ENCODE measurements at places on chromosomes 7 and 10. TPM values are rescaled to one million over a fixed set of nuclear protein-coding genes. Genes with fewer than 3 reads are reported as not detected.

DNA sequence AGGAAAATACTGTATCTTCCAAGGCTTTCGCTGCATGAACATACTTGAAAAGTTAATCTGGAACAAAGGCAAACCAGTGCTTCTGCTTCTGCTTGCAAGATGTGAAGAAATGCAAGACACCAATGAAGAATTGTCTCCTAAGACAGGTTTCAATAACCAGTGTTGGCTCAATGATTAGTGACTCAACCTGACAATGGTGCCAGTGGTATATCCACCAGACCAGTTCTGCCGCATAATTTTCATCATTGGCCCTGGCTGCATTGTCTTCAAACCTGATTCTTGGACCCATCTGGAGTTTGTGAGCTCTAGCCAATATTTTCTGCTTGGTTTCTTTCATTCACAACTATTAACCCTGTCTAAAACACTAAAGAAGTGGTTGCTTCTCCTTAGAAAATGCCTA, 13.6 kb upstream of the STAMBPL1 start:
- H3K36me3 ChIP-seq: no peaks in the 10 kb centered on the region
- no peak overlapping the region for H3K27ac ChIP-seq
- DNase-seq: no peak
- no peaks in the 10 kb centered on the region for H3K27me3 ChIP-seq
- peaks cover 5% of the 10 kb centered on the region for H3K4me1 ChIP-seq

- H3K4me3 ChIP-seq: no peak overlapping the region
- no peaks in the 10 kb centered on the region for H3K36me3 ChIP-seq
- no peaks in the 10 kb centered on the region for H3K27me3 ChIP-seq
- DNase-seq: peak; percentile 37
These were observed 123.1 kb downstream of the NRBF2 start for GRCh38 chr10:63256009-63256773.

DNA sequence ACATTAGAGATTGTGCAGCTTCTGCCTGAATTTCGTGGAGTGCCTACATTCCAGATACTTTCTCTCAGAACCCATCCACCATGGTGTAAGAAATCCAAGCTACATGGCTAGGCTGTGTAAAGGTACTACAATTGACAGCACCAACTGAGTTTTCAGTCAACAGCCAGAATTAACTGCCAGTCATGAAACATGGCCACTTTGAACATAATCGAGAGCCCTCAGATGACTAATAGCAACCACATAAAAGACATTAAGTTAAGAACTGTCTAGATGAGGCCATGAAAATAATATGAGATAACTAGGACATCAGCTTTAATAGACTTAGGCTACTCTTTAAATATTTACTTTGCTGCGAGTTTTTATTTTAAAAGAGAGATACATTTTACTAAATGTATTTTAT, 1106.8 kb upstream of the LRRTM3 start:
- H3K27me3 ChIP-seq: no peaks in the 10 kb centered on the region
- H3K4me3 ChIP-seq: no peak overlapping the region
- DNase-seq: no peak
- H3K27ac ChIP-seq: no peak overlapping the region

GRCh38 chr7:42734568-42734967, 177.3 kb downstream of the C7orf25 start:
- H3K4me1 ChIP-seq: no peaks in the 10 kb centered on the region
- H3K36me3 ChIP-seq: no peaks in the 10 kb centered on the region
- H3K27me3 ChIP-seq: no peaks in the 10 kb centered on the region
- DNase-seq: no peak

DNA sequence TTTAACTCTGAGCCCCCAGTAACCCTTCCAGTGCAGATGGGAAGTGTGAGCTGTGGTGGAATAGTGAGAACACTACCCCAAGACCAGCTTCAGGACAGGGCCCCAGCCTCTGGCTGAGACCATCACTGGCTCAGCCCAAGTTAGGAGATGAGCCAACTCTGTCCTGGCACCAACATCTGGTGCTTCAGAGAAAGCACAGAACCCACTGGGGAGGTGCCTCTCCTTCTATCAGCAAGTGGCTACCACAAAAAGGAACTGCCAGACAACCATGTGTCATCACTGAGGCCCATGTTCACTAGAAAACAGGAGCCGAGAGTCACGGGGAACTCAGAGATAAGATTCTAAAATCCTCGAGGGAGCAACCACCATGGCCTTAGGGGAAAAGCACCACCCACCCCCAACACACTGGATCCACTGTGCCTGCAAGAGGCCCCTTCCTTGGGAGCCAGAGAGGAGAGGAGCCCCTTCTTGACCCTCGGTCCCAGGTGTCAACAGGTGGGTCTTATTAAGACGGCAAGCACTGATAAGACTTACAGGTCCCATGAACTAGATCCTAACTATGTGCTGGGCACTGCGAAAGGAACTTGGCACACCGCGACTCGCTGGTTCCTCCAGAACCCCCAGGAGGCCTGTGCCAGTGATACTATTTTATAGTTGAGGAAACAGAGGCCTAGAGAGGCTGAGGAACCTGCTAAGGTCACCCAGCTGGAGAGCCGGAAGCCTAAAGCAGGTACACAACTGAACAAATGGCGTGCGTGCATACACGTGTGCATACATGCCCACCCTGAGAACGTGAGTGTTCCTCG, 102.7 kb downstream of the FAM53B start:
- H3K27me3 ChIP-seq: no peaks in the 10 kb centered on the region
- peaks cover 49% of the 10 kb centered on the region for H3K4me1 ChIP-seq
- no peak overlapping the region for H3K4me3 ChIP-seq
- peak overlapping the region; percentile 32 for H3K27ac ChIP-seq

DNA sequence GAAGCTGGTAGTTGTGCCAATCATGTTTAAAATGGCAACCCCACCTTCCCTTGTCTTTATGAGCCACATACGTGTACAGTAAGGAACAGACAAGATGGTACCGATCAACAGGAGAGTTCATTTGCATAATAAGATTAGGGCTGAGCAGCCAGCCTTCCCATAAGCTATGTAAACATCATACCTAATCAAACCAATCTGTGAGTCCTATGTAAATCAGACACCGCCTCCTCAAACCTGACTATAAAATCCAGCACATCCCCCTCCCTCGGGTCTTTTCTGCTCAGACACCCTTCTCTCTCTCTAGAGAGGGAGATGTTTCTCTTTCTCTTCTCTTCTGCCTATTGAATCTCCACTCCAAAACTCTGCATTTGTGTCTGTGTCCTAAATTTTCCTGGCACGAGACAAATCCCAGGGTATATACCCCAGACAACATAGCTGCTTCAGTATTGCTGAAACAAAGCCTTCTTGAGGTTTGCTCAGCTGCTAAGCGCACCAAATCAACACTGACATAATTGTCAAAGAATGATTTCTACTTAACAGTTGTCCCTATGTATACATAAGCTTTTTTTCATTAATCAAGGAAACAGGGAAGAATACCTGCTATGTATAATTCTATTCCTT, 279.2 kb downstream of the THSD7A start:
- H3K4me3 ChIP-seq: no peak overlapping the region
- H3K36me3 ChIP-seq: no peaks in the 10 kb centered on the region
- H3K4me1 ChIP-seq: no peaks in the 10 kb centered on the region
- H3K27me3 ChIP-seq: no peaks in the 10 kb centered on the region

DNA sequence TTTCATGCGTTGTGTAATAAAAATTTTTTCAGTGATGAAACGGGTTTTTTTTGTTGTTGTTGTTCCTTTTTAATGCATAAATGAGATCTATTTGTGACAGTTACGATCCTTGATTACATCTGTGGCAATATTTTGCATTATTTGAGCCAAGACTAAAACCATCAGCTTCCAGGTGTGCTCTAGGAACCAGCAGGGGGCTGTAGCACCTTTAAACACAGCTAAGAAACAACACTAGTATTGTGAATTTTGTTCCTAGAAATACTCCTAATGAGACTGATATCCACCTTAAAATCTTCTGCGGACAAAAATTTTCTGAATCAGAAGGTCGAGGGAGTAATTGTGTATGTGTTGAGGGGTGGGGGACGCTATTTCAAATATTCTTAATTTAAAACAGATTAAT, 52.6 kb downstream of the FGFBP3 start:
- peaks cover 100% of the 10 kb centered on the region for H3K36me3 ChIP-seq
- no peak overlapping the region for H3K27ac ChIP-seq
- H3K4me1 ChIP-seq: no peaks in the 10 kb centered on the region

DNA sequence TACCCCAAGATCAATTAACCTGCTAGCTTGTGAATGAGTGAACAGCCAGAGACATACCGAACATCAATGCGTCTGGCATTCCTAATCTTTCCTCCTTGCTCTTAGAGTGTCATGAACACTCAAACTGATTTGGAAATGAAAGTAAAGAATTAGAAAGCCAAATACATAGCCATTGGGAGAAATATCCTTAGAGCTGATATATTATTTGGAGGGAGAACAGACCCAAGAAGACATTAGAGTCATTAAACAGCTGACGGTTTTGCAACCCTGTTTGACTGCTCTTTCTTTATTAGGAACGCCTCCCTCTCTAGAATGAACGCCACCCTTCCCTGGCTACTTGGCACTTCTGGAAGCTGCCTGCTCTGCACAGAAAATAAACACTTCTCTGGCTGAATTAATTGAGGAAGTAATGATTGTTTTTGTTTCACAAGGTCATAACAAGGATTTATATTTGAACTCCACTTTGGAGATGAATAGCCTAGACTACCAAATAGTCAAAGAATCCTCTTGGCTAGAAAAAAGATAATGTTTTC, 42.8 kb downstream of the CTTNBP2 start:
- no peak overlapping the region for H3K27ac ChIP-seq
- peaks cover 26% of the 10 kb centered on the region for H3K4me1 ChIP-seq
- H3K36me3 ChIP-seq: no peaks in the 10 kb centered on the region
- no peak overlapping the region for H3K4me3 ChIP-seq
- H3K27me3 ChIP-seq: no peaks in the 10 kb centered on the region
- no peak for DNase-seq

- H3K4me3 ChIP-seq: no peak overlapping the region
- no peaks in the 10 kb centered on the region for H3K36me3 ChIP-seq
- DNase-seq: no peak
- no peaks in the 10 kb centered on the region for H3K27me3 ChIP-seq
- no peaks in the 10 kb centered on the region for H3K4me1 ChIP-seq
These were observed 1187.9 kb downstream of the REEP3 start for GRCh38 chr10:64708884-64709681.

DNA sequence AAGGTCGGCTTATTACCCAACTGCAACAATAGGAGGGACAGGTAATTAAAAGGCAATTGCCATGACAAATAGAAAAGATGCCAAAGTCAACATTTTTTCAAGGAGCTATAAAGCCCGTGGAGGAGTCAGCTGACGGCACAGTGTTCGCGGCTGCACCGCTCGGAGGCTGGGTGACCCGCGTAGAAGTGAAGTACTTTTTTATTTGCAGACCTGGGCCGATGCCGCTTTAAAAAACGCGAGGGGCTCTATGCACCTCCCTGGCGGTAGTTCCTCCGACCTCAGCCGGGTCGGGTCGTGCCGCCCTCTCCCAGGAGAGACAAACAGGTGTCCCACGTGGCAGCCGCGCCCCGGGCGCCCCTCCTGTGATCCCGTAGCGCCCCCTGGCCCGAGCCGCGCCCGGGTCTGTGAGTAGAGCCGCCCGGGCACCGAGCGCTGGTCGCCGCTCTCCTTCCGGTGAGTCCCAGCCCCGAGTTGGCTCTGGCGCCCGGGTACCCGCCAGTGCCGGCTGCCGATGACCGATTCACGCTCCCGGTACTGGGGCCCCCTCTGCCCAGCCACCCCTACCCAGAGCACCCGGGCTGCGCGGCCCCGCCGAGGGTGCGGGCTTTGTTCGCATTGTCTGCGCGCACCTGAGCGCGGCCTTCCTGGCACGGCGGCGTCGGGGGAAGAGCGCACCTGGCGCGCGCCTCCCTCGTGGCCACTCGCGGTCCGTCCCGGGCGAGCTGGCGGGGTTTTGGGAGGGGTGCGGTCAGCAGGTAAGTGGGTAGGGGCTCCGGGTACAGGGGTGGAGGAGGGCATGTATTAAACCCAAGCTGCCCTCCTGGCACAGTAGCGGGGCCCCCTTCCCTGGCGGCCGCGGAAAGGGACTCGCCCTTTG, at the start of gene VWA2:
Gene VWA2, plus strand, starts transcription at position 138 of the 877 bp plus-strand sequence. CDS start 9,460 bp downstream, outside the sequence.
- H3K36me3 ChIP-seq: no peaks in the 10 kb centered on the region
- DNase-seq: peak; percentile 76
- H3K27me3 ChIP-seq: peaks cover 5% of the 10 kb centered on the region

DNA sequence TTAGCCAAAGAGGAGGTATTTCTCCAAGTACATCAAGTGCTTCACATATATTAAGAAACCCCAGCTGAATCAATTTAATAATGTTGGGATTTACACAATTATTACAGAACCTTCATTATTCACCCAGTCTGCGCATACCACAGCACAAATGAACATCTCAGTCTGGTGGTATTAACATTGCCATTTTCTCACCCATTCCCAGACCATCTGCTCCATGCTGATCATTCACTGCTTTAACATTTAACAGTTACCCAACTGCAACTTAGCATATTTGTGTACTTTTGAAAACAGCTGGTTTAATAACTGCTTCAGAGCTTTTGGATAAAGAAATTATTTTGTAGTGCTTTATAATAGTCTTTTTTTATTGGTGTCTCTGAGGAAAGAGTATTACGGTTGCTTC, 1072.1 kb downstream of the NXPH1 start:
- H3K27ac ChIP-seq: no peak overlapping the region
- H3K36me3 ChIP-seq: no peaks in the 10 kb centered on the region
- no peaks in the 10 kb centered on the region for H3K27me3 ChIP-seq
- no peak for DNase-seq

- H3K4me3 ChIP-seq: no peak overlapping the region
- peak overlapping the region; percentile 76 for H3K27ac ChIP-seq
- DNase-seq: no peak
- H3K27me3 ChIP-seq: no peaks in the 10 kb centered on the region
- H3K36me3 ChIP-seq: no peaks in the 10 kb centered on the region
These were observed 108.9 kb downstream of the NKX6-2 start for GRCh38 chr10:132677096-132677472.

GRCh38 chr10:32923849-32924248, 34.2 kb downstream of the ITGB1 start:
- peaks cover 51% of the 10 kb centered on the region for H3K36me3 ChIP-seq
- no peaks in the 10 kb centered on the region for H3K27me3 ChIP-seq
- H3K4me3 ChIP-seq: no peak overlapping the region
- no peak overlapping the region for H3K27ac ChIP-seq

DNA sequence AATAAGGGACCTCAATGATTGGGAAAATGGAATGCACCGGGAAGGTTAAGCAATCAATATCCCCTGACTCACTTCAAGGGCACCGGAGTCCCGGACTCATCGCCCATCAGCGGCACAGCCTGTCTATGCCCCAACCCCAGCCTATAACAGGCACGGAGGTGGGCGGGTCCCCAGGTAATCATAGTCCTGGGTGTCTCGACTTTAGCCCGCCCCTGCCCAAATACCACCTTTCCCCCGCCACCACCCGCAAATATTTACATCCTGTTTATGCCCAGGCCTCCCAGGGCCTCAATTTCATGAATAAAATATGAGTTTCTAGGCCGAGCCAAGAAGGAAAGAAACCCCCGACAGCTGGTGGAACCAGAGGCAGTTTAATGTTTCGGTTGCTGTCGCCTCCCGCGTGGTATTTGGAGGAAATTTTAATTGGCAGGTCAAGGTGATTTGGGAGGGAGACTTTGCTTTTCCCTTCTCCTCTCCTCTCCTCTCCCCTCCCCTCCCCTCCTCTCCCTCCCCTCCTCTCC, 15.6 kb upstream of the RFC2 start:
- no peaks in the 10 kb centered on the region for H3K36me3 ChIP-seq
- DNase-seq: peak; percentile 65
- peaks cover 44% of the 10 kb centered on the region for H3K4me1 ChIP-seq
- H3K27ac ChIP-seq: peak overlapping the region; percentile 55
- peak overlapping the region; percentile 49 for H3K4me3 ChIP-seq

- DNase-seq: no peak
- no peaks in the 10 kb centered on the region for H3K36me3 ChIP-seq
- H3K4me1 ChIP-seq: no peaks in the 10 kb centered on the region
- H3K27me3 ChIP-seq: no peaks in the 10 kb centered on the region
These were observed 101.9 kb upstream of the ARHGAP21 start for GRCh38 chr10:24825551-24825950.

Gene IL15RA
- total RNA-seq: 34.2 TPM

Gene C10orf53
- not detected for total RNA-seq

Gene KBTBD2
- total RNA-seq: 9.0 TPM

Gene ZCWPW1
- total RNA-seq: 20.0 TPM

Gene SLC26A3
- 52.4 TPM for total RNA-seq

Gene ASB10
- not detected for total RNA-seq

All from stomach (tissue), 19 donors.